ENCODE measurements at places on chromosomes 6 and 20.

- DNase-seq, result no peak
Observed at GRCh38 chr6:151627689-151628444, 134.1 kb downstream of the CCDC170 start.

- no peak for DNase-seq
Observed at GRCh38 chr20:59173938-59174491, 10.4 kb downstream of the ZNF831 start.

GRCh38 chr6:20653085-20653479, 118.8 kb downstream of the CDKAL1 start:
- DNase-seq, result no peak

DNA sequence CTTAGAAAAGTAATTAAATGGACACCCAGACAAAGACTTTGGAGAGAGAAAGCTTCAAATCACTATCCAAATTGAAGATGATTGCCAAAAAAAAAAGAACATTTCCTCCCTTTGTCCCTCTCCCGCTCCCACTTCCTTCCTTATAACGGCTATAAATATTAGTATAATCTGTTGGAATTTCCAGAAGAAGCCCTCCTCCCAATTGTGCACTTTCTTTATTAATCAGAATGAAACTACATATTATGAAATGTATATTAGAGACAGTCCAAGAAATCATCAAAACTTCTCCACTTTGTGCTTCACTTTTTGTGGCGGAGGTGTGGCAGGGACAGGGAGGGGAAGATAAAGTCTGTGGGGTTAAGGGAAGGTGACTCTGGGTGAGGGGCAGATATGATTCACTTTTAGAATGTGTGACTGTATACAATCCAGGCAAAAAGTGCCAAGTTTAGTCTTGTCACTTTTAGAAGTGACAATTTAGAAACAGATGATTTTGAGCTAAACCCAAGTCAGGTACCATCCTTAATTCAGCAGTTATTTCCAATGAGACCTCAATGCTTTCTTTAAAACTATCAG, 195.0 kb upstream of the MARCKS start:
- DNase-seq, result no peak

DNA sequence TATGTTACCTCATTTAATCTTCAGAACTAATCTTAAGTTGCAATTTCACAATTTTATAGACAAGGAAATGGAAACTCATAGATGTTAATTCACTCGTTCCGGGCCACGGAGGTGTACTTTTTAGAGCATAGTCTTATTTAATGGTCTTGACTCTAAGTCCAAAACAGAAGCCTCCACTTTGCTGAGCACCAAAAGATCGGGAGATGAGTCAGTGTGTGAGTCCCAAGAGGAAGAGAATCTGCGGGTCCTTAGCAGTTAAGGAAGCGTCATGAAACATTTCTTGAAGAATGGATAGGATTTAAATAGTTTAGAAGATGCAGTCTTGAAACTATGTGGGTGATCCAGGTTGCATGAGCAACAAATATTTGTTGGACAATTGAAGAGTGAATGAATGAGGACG, 231.8 kb upstream of the QKI start:
- DNase-seq, result no peak

DNA sequence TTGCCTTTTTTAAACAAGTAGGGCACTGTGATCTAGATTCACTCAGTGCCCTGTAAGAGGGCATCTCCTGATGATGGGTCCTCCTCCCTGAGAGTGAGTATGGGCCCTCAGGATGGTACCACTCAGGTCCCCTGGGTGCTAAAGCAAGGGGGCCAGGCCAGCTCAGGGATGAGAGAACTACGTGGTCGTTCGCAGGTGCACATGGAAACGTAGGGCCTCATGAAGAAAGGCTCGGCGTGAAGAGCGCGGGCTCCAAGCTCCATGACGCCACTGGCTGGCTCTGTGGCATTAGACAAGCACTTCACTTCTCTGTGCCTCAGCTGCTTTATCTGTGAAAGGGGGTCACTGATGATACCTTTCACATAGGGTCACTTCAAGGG, 50.7 kb downstream of the SYNJ2 start:
- no peak for DNase-seq

DNA sequence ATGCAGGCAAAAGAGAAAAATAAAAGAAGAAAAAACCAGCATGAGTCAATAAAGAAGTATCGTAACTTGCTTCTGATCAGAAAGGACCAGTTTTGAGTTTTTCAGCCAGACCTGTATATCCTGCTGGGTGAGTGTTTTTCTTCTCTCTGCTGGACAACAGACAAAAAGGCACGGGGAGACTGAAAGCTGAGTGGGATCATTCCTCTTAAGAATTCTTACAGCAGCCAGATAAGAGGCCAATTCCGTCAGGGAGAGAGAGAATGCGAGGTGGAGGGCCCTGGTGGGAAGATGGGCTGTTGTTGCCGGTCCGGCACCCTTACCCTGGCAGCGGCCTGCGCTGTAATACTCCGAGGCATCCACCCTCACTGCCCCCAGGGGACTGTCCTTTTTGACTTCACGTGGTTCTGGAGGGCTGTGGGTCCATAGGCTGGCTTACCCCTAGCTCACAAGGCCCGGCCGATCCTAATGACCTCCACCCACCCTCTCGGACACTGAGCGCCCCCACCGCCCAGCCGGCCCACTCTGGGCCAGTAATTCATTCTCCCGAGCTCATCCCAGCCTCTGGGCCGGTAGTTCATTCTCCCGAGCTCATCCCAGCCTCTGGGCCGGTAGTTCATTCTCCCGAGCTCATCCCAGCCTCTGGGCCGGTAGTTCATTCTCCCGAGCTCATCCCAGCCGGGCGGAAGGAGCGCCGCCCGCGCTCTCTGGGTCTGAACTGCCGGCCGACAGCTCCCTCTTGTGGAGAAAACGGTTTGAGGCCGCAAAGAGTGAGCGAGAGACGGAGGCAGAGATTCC, 118.3 kb upstream of the SIRPA start:
- DNase-seq, result no peak

GRCh38 chr6:168340819-168341218, 21.2 kb upstream of the DACT2 start:
- no peak for DNase-seq

- DNase-seq, result no peak
Observed at GRCh38 chr6:49563006-49563886, 12.8 kb downstream of the C6orf141 start.
